ENCODE measurements at places on chromosomes 3 and 15.

DNA sequence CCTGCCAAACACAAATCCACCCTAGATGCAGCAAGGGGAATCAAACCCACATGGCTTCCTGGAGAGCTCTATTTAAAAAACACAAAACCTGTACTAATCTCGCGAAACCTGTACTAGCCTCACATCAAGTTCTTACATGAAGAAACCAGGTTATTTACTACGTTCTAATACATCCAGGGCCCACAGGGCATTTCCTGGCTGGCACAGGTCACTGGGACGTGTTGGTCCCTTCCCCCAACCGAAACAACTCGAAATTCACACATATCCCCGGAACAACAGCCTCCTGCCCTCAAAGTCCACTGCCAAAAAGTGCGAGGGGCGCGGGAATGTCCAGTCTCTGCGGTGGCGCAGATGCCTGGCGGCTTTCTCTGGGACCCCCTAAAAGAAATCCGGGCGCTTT lies 955 bp downstream of the CDCP1 start:
- DNase-seq = no peak

- DNase-seq = peak; percentile 95
Observed at GRCh38 chr3:129195731-129196256, 12.1 kb upstream of the CNBP start.

DNA sequence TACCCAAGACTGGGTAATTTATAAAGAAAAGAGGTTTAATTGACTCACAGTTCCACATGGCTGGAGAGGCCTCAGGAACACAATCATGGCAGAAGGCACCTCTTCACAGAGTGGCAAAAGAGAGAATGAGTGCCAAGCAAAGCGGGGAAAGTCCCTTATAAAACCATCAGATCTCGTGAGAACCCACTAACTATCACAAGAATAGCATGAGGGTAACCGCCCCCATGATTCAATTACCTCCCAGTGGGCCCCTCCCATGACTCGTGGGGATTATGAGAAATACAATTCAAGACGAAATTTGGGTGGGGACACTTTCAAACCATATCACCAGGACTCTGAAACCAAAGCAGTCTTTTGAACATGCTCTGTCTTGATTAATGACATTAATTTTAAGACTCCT lies 7.0 kb downstream of the RTP3 start:
- no peak for DNase-seq

DNA sequence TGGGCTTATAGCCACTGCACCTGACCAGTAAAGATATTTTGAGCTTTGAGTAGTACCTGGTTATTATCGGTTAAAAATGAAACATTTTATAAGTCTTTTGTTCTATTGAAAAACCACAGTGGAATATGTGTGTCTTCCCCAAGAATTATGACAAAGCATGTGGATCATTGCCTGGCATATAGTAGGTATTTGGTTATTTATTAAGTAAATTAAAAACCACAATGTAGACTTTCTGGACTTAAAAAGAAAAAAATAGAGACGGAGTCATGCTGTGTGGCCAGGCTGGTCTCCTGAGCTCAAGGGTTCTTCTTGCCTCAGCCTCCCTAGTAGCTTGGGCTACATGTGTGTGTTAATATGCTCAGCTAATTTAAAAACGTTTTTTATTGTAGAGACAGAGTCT lies 43.5 kb downstream of the UBE2E2 start:
- DNase-seq = no peak

DNA sequence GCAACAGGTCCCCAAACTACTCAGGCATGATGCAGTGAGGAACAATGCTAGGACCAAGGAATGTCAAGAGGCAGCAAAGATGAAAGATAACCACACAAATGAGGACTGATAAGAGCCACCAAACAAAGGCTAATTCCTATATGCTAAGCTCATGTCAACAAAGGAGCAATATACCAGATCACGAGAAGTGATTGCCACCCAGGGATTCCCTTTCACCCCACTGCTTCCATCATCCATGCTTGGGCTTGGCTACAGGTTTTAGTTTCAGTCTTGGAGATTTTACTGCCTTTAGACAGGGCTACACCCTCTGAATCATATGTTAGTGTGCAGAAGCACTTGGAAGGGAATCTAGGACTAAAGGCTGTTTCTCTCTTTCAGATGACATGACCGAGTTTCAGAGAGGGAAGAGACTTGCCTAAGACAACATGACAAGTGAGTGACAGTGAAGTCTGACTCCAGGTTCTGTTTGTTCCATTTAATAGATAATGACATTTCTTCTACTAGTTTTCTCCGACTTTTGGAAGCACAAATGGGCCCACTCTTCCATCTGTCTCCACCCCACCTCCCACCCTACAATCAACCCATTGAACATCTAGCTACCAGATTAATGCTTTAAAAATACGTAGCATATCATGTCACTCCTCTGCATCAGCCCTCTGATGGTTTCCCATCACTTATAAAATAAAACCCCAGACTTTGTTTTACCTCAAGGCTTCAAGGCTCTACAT lies 173.5 kb upstream of the LRRN1 start:
- DNase-seq = no peak

DNA sequence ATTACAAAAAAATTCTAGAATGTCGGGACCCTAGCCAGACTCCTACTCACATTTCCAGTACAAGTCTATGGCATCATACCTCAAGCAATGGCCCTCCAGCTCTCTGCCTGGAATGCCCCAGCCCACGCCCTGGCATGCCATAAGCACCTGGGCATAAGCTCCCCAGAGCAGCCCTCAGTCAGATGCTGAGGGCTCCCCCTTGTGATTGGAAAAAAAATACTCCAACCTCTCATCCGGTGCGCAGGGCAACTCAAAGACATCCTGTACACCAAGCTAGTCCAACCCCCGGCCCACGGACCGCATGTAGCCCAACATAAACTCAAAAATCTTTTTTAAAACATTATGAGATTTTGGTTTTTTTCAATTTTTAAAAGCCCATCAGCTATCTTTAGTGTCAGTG lies 115.4 kb downstream of the NEK10 start:
- peak; percentile 52 for DNase-seq

GRCh38 chr3:66138336-66139313 lies 82.2 kb upstream of the SLC25A26 start:
- peak; percentile 73 for DNase-seq

- DNase-seq = no peak
Observed at GRCh38 chr3:194893121-194893987, 207.7 kb downstream of the FAM43A start.

DNA sequence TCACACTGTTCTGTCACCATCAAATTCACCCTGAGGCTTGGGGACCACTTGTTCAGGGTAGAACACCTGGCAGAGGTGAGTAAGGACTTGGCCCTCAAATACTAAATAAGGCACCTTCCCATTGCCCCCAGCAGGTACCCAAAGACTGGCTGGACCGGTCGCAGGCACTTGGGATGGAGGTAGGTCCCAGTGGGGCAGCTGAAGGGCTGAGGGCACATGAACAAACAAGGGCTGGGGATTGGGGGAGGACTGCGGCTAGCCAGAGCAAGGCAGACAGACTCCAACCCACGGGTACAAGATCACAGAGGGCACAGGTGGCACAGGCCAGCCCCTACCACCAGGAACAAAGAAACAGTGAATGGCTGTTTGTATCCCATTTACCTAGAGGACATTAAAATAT lies 1.9 kb downstream of the MRPS25 start:
- DNase-seq = no peak

DNA sequence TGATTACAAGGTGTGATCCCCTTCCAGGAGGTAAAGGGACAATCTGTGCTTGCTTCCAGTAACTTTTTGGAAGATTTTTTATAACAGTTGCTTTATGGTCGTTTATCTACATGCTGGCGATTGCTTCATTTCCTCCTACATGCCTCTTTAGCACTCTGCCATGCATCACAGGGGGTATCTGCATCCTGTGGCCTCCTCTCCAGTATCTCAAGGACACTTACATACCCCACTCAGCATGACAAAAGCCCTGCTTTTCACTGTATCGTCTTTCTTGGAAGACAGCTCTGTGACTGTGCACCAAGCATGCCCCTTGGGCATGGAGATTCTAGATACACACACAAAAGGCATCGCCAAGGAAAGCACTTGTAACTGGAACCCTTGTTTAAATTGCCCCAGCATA lies 25.3 kb downstream of the CAPN3 start:
- no peak for DNase-seq

GRCh38 chr15:98420837-98421236 lies 227.5 kb upstream of the IGF1R start:
- no peak for DNase-seq

DNA sequence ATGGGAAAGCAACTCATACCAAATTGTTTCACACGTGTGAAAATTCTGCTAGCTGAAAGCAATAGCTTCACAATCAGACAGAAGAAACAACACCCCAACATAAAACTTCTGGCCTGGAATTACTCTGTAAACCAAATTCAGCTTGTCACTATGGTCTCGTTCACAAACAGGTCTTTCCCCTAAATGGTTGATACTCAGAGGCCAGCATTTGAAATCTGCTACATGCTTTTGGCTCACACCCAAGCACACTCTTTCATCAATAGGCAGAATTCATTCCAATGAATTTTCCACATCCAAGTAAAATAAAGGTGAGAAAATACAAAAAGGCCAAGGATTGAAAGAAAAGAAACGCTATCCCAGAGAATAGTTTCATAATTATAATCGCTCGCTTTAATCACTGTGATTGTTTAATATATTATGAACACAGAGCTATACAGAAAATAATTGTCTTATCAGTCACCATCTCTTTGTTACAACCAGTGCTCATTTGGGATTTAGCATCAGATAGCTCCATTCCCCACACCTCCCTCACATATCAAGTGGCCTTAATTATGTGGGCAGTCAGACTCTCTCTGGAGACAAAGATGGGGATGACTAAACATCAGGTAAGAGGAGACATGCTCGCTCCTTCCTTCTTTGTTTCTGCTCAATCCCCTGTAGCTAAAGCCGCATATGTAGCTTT lies 503.8 kb upstream of the ARRDC4 start:
- DNase-seq = no peak

DNA sequence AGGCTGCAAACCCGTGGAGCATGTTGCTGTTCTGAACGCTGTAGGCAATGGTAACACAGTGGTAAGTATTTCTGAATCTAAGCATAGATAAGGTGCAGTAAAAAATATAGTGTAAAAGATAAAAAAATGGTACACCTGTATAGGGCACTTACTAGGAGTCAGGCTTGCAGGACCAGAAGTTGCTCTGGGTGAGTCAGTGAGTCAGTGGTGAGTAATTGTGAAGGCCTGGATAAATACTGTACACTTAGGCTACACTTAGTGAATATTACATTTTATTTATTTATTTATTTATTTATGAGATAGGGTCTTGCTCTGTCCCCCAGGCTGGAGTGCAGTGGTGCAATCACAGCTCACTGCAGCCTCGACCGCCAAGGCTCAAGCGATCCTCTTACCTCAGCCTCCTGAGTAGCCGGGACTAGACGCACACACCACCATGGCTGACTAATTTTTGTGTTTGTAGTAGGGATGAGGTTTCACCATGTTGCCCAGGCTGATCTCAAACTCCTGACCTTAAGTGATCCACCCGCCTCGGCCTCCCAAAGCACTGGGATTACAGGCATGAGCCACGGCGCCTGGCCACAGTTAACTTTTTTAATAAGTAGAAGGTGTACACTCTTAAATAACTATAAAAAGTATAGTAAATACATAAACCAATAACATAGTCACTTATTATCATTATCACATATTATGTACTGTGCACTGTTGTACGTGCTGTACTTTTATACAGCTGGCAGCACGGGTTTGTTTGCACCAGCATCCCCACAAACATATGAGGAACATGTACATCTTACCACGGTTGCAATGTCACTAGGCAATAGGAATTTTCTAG lies 155.1 kb downstream of the IGF1R start:
- DNase-seq = no peak

GRCh38 chr15:25572191-25572590 lies 133.4 kb upstream of the UBE3A start:
- no peak for DNase-seq

DNA sequence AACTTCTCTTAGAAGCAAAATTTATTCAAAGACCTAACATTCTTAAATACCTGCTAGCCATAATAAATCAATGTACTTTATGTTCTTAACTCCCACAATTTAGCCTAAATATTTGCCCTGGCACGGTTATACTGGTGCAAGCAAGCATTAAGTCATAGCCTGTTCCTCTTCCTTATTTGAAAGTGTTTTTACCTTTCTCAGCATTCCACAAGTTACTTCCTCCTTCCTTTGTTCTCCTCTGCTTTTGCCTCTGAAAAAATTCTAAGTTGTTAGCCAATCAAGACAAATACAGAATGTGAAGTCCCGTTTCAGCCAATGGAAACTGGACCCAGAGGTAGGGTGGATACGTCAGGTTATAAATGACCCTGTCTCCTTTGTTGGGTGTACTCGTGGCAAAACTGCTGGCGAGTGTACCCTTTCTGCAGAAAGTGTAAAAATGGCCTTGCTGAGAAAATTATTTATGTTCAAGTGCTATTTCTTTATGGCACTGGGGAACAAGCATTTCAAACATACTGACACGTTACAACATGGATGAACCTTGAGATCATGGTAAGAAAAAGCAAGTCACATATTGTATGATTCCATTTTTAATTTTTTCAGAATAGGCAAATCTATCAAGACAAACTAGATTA lies 3.1 kb upstream of the TATDN2 start:
- DNase-seq = no peak

DNA sequence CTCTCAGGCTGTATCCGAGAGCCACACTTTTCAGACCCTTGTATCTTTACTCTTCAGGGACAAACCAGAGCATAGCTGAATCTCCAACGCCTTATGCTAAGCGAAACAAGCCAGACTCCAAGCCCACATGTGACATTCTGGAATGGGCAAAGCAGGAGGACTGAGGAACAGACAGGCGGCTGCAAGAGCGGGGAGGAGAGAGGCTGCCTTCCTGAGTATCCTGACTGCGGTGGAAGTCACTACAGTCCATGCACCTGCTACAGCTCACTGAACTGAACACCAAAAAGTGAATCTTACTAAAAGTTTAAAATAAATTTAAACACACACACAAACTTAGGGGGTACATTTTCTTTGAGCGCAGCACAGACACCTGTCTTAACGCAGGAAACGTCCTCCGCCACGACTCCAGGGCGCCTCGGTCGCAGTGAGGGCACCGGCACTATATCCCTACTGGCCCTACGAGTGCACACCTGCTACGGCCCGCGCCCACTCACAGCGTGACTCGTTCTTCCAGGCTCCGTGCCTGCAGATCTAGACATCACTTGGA lies 1.4 kb downstream of the CYFIP1 start:
- DNase-seq = no peak

- no peak for DNase-seq
Observed at GRCh38 chr3:3778216-3778615, 21.0 kb upstream of the LRRN1 start.

GRCh38 chr3:30832961-30833575 lies 61.4 kb downstream of the GADL1 start:
- no peak for DNase-seq

DNA sequence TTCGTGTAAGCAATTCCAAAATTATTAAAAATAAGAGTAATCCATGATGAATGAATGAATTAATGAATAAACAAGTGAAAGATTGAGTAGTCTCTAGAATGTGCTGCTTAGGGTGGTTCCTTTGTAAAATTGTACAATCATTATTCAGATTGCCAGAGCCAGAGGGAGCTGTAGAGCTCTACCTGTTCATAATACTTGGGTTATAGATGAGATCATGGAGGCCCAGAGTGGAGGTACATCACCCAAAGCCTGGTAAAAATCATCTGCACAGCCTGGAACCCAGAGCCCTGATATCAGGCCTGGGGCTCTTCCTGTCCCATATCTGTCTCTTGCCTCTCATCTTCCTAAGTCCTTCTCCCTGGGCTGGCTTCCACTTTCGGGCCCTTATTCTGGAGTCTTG lies 297.2 kb downstream of the RPLP1 start:
- no peak for DNase-seq

GRCh38 chr3:171356251-171356650 lies 104.0 kb downstream of the TNIK start:
- no peak for DNase-seq

- DNase-seq = no peak
Observed at GRCh38 chr3:99324636-99325203, 313.7 kb upstream of the COL8A1 start.
